ENCODE measurements at places on chromosomes 11 and 22. TPM values are rescaled to one million over a fixed set of nuclear protein-coding genes. Genes with fewer than 3 reads are reported as not detected.

C11orf21 gene
- 1.5 TPM for total RNA-seq

TTC9C gene
- 35.0 TPM for total RNA-seq

- no peak for DNase-seq
Observed at GRCh38 chr22:37047006-37047405, 4.5 kb upstream of the KCTD17 start.

DNA sequence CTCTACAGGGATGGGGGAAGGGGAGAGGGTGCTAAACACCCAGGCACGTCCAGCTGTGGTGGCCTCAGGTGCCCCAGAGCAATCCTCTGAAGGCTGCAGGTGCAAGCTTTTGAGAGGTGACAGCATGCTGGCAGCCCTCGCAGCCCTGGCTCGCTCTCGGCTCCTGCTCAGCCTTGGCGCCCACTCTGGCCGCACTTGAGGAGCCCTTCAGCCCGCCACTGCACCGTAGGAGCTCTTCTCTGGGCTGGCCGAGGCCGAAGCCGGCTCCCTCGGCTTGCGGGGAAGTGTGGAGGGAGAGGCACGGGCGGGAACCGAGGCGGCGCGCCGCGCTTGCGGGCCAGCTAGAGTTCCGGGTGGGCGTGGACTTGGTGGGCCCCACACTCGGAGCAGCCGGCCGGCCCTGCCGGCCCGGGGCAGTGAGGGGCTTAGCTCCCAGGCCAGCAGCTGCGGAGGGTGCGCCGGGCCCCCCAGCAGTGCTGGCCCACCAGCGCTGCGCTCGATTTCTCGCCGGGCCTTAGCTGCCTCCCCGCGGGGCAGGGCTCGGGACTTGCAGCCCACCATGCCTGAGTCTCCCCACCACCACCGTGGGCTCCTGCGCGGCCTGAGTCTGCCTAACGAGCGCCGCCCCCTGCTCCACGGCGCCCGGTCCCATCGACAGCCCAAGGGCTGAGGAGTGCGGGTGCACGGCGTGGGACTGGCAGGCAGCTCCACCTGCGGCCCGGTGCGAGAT, 112.1 kb downstream of the TRIM29 start:
- DNase-seq, result no peak

MMP8 gene
- not detected for total RNA-seq

GRCh38 chr22:48563966-48564330, 1263.7 kb downstream of the BRD1 start:
- DNase-seq, result no peak

FAM111B gene
- 19.9 TPM for total RNA-seq

Data from H4 (cell line).